ENCODE measurements at places on chromosomes 6 and 20.

DNA sequence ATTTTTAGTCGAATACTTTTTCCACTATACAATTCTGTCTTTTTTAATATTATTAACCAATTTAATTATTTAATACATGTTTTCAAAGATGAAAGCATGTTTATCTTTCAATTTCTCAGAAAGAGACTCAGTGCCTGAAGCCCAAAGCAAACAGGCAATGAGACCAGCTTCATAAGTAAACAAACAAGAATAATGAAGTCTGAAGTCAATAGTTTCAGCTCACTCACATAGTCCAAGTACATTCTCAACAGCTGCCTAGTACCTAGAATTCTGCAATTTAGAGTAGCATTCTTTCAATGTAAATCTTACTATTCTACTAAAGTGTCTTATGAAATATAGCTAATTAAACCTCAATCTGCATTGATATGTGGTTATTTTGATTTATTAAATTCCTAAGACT lies 626.5 kb upstream of the NRSN1 start:
- DNase-seq = peak; percentile 36

DNA sequence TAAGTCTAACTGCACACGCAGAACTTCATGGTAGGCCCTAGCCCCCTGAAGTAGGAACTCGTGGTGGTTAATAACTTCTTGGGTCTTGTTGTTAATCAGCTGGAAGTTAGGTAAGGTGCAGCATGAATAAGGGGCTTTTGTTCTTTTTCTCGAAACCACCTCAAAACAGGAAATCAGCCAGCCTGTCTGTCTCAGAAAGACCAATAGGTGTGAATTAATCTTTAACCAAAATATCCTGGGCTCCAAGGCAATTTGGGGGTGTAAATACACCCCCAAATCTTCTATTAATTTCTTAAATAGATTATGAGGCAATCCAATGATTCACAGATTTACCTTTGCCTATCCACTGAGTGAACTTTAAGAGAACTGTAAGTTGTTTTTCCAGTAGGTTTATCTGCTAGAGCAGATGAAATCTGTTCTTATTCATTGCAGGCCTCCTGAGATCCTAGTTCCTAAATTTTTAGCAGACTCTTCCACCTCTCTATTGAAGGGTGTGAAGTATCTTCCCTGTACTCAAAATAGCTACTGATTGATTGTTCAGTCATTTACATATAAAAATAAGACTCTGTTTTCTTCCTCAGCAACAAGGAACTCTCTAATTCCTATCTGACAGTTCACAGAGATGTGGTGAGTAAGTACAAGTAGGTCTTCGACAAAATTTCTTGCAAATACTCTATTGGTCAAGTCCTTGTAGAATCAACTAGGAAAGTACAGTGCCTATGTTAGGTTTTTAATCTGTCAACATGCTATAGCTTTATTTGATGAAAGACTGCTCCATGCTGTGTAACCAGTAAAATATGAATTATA lies 427.1 kb upstream of the NOX3 start:
- no peak for DNase-seq

- no peak for DNase-seq
These were observed 118.2 kb downstream of the MAN1A1 start for GRCh38 chr6:119231394-119231793.

DNA sequence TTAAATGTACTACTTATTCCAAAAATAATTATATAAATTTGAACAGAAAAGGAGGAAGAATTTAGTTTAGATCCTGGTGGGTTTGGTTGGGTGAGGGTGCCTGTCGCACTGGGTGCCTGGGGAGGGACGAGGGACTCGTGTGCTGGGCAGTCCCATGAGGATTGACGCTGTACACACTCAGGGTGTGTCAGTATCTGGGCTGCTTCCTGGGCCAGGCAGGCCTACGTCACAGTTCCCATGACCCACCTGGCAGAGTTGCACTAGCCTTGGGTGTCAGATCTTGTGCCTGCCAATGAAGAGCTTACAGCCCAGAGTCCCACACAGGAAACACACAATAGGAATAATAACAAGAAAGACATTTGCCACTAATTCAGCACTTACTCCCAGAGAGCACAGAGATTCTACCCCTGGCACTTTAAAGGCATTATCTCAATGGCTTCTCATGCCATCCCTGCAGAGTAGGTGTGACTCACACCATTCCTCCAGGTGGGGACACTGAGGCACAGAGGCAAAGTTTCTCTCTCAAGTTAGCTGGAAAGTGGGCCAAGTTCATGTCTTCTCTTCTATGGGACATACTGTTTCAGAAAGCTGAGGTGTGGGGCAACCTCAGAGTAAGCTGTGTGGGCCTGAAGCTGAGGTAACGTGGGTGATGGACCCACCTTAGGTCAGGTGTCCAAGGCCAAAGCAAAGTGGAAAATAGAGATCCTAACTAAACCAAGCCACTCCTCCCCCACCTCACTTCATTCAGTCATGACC lies 1.3 kb upstream of the SDCBP2 start:
- DNase-seq = no peak

GRCh38 chr20:42836339-42836738 lies 353.4 kb downstream of the PTPRT start:
- DNase-seq = peak; percentile 17

- DNase-seq = no peak
These were observed 10.2 kb downstream of the RPRD1B start for GRCh38 chr20:38043512-38044300.

DNA sequence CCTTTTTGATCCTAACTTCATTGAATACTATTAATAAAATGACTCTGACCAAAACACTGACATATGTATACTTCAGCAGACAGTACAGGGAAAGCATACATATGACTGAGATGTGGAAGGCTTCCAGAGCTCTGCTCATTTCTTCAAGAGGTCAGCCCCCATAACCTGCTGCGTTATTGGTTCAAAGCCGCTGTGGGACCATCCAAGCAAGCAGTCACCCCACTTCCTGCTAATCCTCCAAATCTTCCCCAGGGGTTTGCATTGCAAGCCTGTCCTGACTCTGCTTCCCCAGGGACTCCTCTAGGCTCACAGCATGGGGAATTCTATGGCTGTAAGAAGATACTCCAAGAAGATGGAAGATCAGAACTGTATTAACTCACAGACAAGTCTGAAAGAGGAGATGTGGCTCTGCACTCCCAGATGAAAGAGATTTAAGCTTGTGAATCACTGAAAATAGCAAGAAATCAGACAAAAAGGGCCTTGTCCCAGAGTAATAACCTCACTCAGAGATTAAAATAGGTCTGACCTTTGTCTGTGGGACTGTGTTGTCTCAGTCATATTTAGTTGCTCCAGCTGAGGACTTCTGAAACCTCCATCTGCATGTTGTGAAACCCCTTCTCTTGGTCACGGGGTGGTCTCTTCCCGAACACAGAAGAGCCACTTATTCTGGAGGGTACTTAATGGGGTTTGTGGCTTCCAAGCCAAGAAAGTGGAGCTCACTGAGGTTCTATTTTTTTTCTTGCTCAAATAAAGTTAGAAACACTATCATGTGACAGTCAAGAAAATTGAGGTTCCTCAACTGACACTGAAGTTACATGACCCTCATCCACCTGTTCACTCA lies 101.5 kb upstream of the MARCKS start:
- DNase-seq = no peak

- peak; percentile 25 for DNase-seq
These were observed 2.1 kb downstream of the KHDRBS2 start for GRCh38 chr6:62283796-62284411.

GRCh38 chr6:133837801-133838349 lies 51.0 kb upstream of the TCF21 start:
- DNase-seq = peak; percentile 28

- no peak for DNase-seq
These were observed 220.0 kb downstream of the QKI start for GRCh38 chr6:163634211-163635171.

- no peak for DNase-seq
These were observed 39.1 kb upstream of the E2F3 start for GRCh38 chr6:20362623-20363022.

- no peak for DNase-seq
These were observed 38.6 kb downstream of the VTA1 start for GRCh38 chr6:142185641-142186040.

DNA sequence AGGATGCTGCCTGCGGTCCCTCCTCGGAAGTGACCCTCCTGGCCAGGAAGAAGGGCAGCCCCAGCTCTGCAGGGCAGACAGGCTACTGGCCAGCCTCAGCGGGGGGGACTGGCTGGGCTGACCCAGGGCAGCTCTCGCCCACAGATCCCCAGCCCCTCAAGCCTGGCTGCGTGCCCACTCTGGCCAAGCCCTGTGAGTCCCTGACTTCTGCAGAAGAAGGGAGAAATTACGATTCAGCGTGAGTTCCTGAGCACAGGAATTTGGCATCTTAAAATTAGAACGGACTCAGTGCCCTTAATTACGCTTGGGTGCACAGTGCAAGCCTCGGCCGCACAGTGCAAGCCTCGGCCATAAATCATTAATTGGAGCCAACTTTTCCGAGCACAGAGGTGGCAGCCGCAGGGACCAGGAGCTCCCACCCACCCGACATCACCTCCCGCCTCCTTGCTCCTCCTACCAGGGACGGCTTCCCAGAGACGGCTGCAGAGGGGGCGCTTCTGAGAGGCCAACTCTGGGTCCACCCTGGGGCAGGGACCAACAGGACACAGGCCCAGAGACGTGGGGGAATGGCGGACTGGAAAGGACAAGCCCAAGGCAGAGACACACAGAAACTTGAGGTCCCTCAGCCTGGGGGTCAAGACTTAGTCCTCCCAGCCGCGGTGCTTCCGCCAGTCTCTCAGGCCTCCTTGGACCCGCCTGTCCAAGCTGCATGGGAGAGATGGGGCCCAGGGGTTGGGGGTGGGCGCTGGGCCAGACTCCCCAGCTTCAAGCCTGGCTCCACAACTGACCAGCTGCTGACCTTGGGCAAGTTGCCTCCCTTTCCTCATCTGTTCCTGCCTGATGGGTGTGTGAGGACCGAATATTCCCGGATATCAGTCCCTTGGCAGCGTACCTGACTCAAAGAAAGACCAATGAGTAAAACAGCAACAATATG lies 165.4 kb downstream of the TAF4 start:
- DNase-seq = no peak

GRCh38 chr6:70456735-70457134 lies 43.4 kb downstream of the FAM135A start:
- DNase-seq = no peak

DNA sequence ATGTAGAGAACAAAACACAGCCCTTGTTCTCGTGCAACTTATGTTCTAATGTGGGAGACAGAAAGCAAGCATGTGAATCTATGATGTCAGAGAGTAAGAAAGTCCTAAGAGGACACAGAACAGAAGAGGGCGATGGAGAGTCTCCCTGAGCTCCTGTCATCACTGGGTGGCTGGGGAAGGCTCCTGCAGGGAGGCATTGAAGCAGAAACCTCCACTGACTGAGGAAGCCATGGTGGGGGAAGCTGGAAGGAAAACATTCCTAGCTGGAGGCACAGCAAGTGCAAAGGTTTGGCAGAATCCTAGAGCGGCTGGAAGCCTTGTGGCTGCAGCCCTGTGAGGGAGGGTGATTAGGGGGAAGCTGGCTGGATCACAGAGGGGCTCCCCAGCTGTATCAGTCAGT lies 248.0 kb downstream of the CDH26 start:
- peak; percentile 8 for DNase-seq

DNA sequence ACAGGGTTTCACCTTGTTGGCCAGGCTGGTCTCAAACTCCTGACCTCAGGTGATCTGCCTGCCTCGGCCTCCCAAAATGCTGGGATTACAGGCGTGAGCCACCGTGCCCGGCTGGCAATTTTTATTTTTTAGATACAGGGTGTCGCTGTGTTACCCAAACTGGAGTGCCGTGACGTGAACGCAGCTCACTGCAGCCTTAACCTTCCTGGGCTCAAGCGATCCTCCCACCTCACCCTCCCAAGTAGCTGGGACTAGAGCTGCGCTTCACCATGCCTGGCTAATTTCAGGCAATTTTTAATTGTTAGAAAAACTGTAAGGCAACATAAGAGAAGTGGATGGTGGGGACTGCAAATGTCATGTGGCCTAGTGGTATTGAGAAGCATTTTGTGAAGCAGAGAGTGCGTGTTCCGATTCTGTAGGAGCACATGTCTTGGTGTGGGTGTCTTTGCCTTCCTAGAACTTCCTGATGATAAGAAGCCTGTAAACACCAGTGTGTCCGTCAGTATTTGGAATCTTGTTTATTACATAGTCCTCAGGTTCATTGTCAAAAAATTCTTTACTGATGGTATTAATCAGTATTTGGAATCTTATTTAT lies 18.0 kb downstream of the JARID2 start:
- DNase-seq = no peak

DNA sequence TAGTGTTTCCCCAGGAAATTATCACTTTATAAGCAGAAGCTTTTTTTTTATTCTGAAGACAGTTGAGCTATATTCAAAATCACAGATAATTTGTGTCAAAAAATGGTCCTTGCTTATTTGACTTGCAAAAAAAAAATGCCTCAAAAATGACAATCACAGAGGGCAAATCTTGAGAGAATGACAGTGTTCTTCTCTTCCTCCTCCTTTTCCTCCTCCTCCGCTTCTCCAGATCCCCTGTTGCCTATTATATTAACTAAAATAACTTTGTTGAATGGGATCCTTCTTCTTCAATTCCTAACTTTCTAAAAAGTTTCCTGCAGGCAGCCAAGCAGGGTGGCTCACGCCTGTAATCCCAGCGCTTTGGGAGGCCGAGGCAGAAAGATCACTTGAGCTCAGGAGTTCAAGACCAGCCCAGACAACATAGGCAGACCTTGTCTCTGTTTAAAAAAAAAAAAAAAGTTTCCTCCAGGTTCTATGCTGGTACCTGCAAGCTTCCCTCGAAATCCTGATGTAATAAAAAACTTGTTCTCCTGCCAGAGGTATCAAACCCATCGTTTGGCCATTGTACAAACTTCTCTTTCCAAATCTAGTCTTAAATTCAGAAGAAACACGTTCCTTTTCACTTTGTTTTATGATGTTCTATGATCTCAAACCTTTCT lies 128.6 kb downstream of the IPCEF1 start:
- no peak for DNase-seq

DNA sequence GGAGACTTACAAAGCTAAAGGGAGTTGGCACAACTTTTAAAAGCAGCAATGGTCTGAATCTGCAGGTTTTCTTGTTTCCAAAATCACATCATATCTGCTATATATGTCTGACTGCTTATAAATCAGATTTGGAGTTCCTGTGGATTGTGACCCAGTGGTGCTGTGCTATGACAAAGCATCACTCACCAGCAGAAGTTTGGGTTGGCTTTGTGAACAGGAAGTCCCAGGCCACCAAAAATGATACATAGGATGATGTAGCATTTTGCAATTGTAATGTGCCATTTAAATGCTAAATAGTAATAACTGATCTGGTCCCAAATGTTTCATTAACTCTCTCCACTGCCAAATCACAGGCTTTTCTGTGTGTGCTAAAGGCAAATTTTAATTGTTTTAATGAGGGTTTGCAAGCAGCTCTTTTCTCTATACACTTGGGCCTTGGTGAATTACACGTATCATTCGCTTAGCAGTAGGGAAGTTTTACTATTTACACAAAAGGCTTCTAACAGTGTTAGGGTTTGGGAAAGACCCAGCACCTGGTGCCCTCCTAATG lies 60.8 kb downstream of the SYNDIG1 start:
- no peak for DNase-seq

Measured in LNCaP clone FGC (cell line).